Esophagus squamous epithelium (tissue), 5 donors: ENCODE measurements at places on chromosomes 16 and 17. TPM values are rescaled to one million over a fixed set of nuclear protein-coding genes. Genes with fewer than 3 reads are reported as not detected.

VWA3A gene
- total RNA-seq: not detected

TLCD2 gene
- 6.0 TPM for total RNA-seq

G6PC1 gene
- not detected for total RNA-seq

CASKIN2 gene
- 9.5 TPM for total RNA-seq

ZP2 gene
- total RNA-seq: not detected

TRAF7 gene
- total RNA-seq: 46.9 TPM

- DNase-seq: no peak
- no peaks in the 10 kb centered on the region for H3K27me3 ChIP-seq
- H3K4me1 ChIP-seq: peaks cover 29% of the 10 kb centered on the region
- peak within 1 kb of the TSS; percentile 56 for H3K4me3 ChIP-seq
Observed at GRCh38 chr16:74700438-74701225, at the start of gene MLKL. Gene MLKL (minus strand): TSS chr16:74700862. CDS start chr16:74695757, 5,105 bp downstream.

GRCh38 chr17:79700592-79700991 is 30.2 kb upstream of the ENPP7 start:
- no peak for DNase-seq
- peaks cover 61% of the 10 kb centered on the region for H3K27me3 ChIP-seq
- H3K27ac ChIP-seq: no peak overlapping the region
- H3K4me3 ChIP-seq: no peak overlapping the region
- H3K4me1 ChIP-seq: peaks cover 13% of the 10 kb centered on the region
- no peaks in the 10 kb centered on the region for H3K36me3 ChIP-seq

- H3K4me1 ChIP-seq: no peaks in the 10 kb centered on the region
- H3K27ac ChIP-seq: no peak overlapping the region
- H3K27me3 ChIP-seq: no peaks in the 10 kb centered on the region
- DNase-seq: no peak
- no peak overlapping the region for H3K4me3 ChIP-seq
Observed at GRCh38 chr16:84243732-84244131, 3.9 kb upstream of the KCNG4 start.

- H3K27me3 ChIP-seq: no peaks in the 10 kb centered on the region
- no peak overlapping the region for H3K4me3 ChIP-seq
- no peak for DNase-seq
- no peak overlapping the region for H3K27ac ChIP-seq
- no peaks in the 10 kb centered on the region for H3K36me3 ChIP-seq
Observed at GRCh38 chr16:73692861-73693260, 603.8 kb upstream of the PSMD7 start.

GRCh38 chr16:27768651-27769272 is 218.8 kb downstream of the KATNIP start:
- no peak overlapping the region for H3K4me3 ChIP-seq
- H3K27ac ChIP-seq: no peak overlapping the region
- H3K36me3 ChIP-seq: peaks cover 7% of the 10 kb centered on the region
- no peak for DNase-seq
- H3K4me1 ChIP-seq: no peaks in the 10 kb centered on the region

DNA sequence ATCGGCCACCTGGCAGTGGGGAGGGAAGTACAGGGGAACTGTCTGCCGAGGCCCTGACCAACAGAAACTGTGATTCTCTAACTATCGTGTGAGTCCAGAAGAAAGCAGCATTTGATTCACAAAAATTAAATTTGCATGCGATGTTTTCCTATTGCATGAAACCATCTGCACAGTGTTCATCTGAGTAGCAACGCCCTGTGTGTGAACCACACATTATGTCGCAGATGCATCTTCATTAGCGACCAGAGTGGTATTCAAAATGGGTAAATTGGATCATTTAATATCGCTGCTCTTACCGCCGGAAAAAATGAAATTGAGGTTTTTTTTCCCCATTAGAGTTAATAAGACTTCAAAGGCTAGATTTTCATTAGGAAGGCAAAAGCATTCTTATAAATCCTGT is 260.6 kb downstream of the ABCC12 start:
- H3K36me3 ChIP-seq: no peaks in the 10 kb centered on the region
- no peaks in the 10 kb centered on the region for H3K27me3 ChIP-seq
- no peak for DNase-seq
- no peaks in the 10 kb centered on the region for H3K4me1 ChIP-seq
- H3K4me3 ChIP-seq: no peak overlapping the region

GRCh38 chr16:28575446-28576109 is 21.3 kb downstream of the SULT1A2 start:
- no peaks in the 10 kb centered on the region for H3K36me3 ChIP-seq
- no peak for DNase-seq
- no peak overlapping the region for H3K4me3 ChIP-seq
- H3K4me1 ChIP-seq: peaks cover 3% of the 10 kb centered on the region

DNA sequence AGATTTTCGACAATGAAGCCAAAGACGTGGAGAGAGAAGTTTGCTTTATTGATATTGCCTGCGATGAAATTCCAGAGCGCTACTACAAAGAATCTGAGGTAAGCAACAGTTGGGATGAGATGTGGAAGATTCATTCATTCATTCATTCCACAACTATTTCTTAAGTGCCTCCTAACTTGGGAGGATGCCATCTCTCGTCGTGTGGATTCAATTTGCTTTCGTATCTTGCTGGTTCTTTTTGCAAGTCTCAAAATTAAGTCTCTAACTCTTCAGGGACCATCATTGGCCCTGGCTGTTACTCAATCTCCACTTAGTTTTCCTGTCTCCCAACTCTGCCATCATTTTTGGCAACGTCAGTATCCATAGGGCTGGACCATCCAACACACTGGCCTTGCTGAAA is 85.6 kb upstream of the NOL11 start:
- no peak overlapping the region for H3K27ac ChIP-seq
- no peaks in the 10 kb centered on the region for H3K27me3 ChIP-seq
- H3K36me3 ChIP-seq: peaks cover 21% of the 10 kb centered on the region
- no peak overlapping the region for H3K4me3 ChIP-seq
- DNase-seq: no peak
- no peaks in the 10 kb centered on the region for H3K4me1 ChIP-seq

DNA sequence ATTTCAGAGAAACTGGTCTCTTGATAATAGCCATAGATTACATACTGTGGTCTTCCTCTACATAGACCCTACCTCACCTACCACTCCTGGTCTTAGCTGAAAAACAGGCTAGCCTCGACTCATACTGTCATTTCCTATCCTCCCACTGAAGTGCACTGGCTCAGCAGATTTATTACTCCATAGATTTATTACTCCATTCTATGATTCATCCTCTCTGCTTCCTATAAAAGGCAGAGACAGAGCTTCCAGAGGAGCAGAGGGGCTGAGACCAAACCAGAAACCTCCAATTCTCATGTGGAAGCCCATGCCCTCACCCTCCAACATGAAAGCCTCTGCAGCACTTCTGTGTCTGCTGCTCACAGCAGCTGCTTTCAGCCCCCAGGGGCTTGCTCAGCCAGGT is at the start of gene CCL7:
TSS of gene CCL7 (plus strand) at position 253 of the 400 bp plus-strand sequence. CDS start at position 323, 70 bp downstream.
- no peak within 1 kb of the TSS for H3K27ac ChIP-seq
- no peak for DNase-seq
- no peak within 1 kb of the TSS for H3K4me3 ChIP-seq
- H3K27me3 ChIP-seq: peaks cover 14% of the 10 kb centered on the region
- H3K36me3 ChIP-seq: no peaks in the 10 kb centered on the region
- no peaks in the 10 kb centered on the region for H3K4me1 ChIP-seq

DNA sequence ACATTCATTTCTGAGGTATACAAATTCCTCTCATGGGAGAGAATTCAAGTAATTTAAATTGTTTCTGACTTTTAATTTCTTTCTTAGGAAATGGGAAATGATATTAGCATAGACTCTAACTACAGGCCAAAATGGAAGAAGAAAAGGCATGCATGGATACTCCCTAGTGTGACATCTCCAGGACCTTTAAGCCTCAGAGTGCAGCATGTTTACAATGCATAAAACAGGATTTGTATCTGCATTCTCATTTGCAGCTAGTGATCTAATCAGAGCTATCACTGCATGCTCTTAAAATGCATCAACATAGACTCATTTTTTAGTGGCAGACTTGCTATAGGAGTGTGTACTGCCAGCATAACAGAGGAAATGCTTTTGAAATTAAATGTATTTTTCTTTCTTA is 224.6 kb upstream of the GOT2 start:
- H3K27me3 ChIP-seq: no peaks in the 10 kb centered on the region
- no peaks in the 10 kb centered on the region for H3K4me1 ChIP-seq
- no peak overlapping the region for H3K4me3 ChIP-seq

DNA sequence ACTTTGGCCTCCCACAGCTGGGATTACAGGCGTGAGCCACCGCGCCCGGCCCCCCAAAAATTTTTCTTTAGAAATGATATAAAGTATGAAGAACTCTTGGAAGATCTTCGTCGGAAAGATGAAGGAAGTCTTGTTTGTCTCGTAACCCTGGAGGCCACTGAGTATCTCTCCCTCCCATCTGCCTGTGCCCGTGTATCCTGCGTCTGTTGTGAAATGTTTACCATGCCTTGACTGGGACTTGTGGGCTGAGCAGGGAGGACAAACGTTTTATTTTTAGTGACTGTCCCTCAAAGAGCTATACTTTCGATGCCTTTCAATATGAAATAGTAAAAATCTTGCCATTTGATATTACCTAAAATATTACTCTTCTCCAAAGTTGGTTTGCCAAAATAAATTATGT is 121.2 kb downstream of the RPTOR start:
- H3K4me1 ChIP-seq: peaks cover 19% of the 10 kb centered on the region
- H3K4me3 ChIP-seq: no peak overlapping the region
- no peak overlapping the region for H3K27ac ChIP-seq
- no peaks in the 10 kb centered on the region for H3K27me3 ChIP-seq

- DNase-seq: no peak
- peaks cover 14% of the 10 kb centered on the region for H3K4me1 ChIP-seq
- H3K27me3 ChIP-seq: no peaks in the 10 kb centered on the region
- H3K4me3 ChIP-seq: peak overlapping the region; percentile 54
- no peaks in the 10 kb centered on the region for H3K36me3 ChIP-seq
Observed at GRCh38 chr16:89827383-89828198, 684 bp upstream of the SPIRE2 start.

- H3K36me3 ChIP-seq: no peaks in the 10 kb centered on the region
- no peak for DNase-seq
- H3K27ac ChIP-seq: peak overlapping the region; percentile 23
- no peaks in the 10 kb centered on the region for H3K27me3 ChIP-seq
- no peak overlapping the region for H3K4me3 ChIP-seq
- peaks cover 60% of the 10 kb centered on the region for H3K4me1 ChIP-seq
Observed at GRCh38 chr16:67468731-67469130, 12.2 kb downstream of the ATP6V0D1 start.

GRCh38 chr17:79483842-79484241 is 127.0 kb downstream of the RBFOX3 start:
- no peak overlapping the region for H3K27ac ChIP-seq
- DNase-seq: no peak
- no peak overlapping the region for H3K4me3 ChIP-seq

DNA sequence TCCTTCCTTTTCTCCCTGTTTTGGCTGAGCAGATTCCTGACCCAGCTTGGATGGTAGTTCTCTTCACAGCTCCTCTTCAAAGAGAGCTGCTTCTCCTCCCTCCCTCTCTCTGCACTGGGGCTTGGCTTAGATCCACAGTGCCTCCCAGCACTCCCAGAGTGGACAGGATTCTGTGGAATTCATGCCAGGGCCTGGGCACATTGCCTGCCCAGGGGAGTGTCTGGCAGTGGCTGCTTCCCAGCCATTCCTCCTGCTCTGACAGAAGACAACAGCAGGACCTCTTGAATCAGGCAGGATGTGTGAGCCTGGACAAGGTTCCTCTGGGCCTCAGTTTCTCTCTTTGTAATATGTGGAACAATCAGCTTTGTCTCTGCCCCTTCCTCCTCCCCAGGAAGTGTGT is 4.5 kb upstream of the MMP28 start:
- no peak for DNase-seq
- peaks cover 17% of the 10 kb centered on the region for H3K4me1 ChIP-seq
- H3K27ac ChIP-seq: peak overlapping the region; percentile 0

DNA sequence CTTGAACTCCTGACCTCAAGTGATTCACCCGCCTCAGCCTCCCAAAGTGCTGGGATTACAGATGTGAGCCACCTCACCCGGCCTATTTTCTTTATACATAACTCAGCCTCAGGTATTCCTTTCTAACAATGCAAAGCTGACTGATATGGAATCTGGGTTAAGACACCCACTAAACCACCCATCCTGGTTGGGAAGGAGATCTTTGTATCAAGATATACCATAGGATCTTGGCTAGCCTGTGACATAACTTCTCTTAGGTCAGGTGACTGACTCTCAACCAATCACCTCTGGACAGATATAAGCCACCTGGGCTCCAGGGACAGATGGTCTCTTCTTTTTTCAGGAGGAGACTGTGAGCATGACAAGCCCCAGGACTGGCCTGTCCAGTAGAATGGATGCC is 51.2 kb upstream of the NKD1 start:
- no peak for DNase-seq
- H3K36me3 ChIP-seq: no peaks in the 10 kb centered on the region
- H3K4me1 ChIP-seq: no peaks in the 10 kb centered on the region
- H3K27me3 ChIP-seq: peaks cover 7% of the 10 kb centered on the region

DNA sequence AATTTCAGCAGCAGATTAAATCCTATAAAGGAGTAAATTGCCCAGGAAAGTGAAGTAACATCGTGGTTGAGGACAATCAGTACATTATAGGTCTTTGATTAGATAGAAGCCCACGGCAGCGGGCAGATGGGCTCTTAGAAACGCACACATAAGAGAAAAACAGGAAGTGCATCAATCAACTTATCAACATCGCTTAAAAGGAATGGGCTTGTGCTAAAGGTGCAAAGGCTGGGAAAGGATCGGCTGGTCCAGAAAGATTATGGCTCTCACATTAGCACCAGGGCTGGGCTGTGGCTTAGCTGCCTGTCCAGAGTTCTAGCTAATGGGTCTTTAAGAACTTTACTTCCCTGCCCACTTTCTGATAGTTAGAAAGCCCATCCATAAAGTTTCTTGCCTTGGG is 292.0 kb upstream of the TNRC6C start:
- H3K27me3 ChIP-seq: no peaks in the 10 kb centered on the region
- H3K4me3 ChIP-seq: no peak overlapping the region
- no peak overlapping the region for H3K27ac ChIP-seq

DNA sequence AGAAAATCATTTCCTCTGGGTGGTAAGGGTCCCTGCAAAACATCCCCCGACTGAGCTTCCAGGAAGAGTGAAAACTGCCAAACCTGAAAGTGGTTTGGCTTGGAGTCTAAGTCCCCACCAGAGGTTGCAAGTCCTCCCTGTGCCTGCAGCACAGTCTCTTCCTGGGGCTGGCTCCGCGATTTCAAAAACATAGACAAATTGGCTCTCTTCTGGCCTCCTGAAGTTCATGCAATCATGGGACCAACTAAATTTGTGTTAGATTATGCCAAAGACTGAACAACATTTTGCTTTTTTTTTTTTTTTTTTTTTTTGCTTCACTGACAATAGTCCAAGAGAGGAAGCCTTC is 447.9 kb downstream of the CA10 start:
- H3K27ac ChIP-seq: no peak overlapping the region
- no peak overlapping the region for H3K4me3 ChIP-seq
- H3K27me3 ChIP-seq: no peaks in the 10 kb centered on the region
- H3K36me3 ChIP-seq: no peaks in the 10 kb centered on the region
- DNase-seq: no peak
